ENCODE measurements at places on chromosomes 2 and 18. TPM values are rescaled to one million over a fixed set of nuclear protein-coding genes. Genes with fewer than 3 reads are reported as not detected.

The UCN gene
- total RNA-seq = 1.2 TPM

The DNAH7 gene
- 0.50 TPM for total RNA-seq

The DPYSL5 gene
- total RNA-seq = not detected

The IL1F10 gene
- not detected for total RNA-seq

The ELAC1 gene
- total RNA-seq = 4.3 TPM

The C2orf92 gene
- 2.7 TPM for total RNA-seq

The NFE2L2 gene
- total RNA-seq = 69.0 TPM

The LOXL3 gene
- 8.4 TPM for total RNA-seq
